ENCODE measurements at places on chromosomes 3 and 15. TPM values are rescaled to one million over a fixed set of nuclear protein-coding genes. Genes with fewer than 3 reads are reported as not detected.

- no peak for DNase-seq
Observed at GRCh38 chr15:53875139-53875538, 103.1 kb upstream of the UNC13C start.

DNA sequence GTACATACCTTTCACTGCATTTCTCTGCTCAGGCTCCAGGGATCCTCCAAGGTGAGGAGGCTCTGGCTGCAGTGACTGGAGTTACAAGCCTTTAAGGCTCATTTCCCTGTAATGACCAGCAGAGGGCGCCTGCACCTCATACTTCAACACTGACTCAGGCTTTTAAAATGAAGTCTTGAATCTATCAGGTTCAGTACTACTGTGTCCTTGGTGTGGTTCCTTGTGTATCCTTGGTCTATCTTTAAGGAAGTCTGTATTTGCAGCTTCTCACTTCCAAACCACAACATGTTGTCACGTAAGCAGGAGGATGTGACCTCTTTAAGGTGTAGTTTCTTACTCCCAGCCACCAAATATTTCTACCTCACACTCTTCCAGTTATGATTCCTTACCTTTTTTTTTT lies 122.5 kb upstream of the ZBED2 start:
- peak; percentile 59 for DNase-seq

- DNase-seq: no peak
Observed at GRCh38 chr3:79012946-79013362, 754.8 kb downstream of the ROBO1 start.

NR1I2 gene
- 0.41 TPM for total RNA-seq

DNA sequence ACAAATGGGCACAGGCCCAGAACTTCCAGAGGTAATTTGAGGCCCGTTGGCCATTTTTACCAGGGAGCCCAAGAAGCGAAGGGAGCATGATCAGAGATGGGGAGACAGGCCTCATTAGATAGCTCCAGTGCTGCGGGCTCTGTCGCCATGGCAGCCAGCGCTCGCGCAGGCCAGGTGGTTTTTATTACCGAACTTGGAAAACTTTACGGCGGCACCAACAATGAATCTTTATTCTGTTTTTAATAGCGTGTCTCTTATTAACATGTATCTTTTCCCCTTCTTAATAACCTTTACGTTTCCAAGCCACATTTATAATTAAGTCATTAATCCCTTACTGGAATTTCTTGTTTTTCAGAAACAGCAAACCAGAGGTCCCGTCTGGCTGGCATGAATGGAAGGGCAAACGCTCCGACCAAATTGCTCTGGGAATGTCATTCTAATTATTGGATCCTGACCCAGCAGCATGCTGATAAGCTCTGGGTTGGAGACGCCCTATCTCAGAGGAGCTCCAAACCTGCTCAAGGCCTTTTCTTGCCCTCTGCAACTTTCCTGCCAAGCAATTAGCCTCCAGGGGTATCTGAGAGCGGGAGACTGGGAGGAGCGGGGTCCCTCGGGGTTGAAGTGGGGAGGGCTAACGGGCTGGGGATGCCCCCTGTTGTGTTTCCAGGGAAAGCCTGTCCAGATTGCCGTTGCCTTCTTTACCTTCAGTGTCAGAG lies 256.4 kb downstream of the TLE3 start:
- DNase-seq: no peak

DNA sequence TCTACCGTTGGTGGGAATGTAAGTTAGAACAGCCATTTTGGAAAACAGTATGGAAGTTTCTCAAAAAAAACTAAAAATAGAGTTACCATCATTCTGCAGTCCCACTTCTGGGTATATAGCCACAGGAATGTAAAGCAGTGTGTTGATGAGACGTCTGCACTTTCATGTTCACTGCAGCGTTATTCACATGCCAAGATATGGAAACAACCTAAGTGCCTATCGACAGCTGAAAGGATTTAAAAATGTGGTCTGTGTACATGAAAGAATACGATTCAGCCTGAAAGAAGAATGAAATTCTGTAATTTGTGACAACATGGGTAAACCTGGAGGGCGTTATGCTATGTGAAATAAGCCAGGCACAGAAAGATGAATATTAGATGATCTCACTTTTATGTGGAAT lies 157.7 kb downstream of the THSD4 start:
- DNase-seq: no peak

IL17RE gene
- total RNA-seq: 0.61 TPM

DNA sequence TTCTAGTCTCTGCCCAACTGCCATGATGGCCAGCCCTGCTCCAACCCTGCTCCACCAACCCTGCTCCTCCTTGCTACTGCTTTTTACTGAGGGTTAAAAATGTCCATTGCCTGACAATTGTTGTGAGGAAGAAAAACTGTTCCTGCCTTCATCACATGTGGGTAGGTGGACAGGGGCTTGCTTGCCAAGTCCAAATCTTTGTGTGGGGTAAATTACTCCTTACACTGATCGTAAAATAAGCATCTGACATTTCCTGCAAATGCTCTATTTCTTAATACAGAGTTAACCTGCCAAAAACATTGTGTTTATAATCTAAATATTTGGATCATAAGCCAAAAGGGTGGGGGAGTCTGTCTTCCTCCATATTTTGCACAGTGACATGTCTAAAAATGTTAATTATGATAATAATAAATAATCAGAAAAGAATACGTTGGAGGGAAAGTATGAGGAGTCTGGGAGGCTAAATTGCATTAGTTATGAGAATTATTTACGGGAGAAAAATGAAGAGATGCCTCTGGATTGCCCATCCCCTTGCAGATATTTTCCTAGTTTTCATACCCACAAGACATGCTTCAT lies 242.5 kb upstream of the TBL1XR1 start:
- no peak for DNase-seq

ZNF385D gene
- not detected for total RNA-seq

DNA sequence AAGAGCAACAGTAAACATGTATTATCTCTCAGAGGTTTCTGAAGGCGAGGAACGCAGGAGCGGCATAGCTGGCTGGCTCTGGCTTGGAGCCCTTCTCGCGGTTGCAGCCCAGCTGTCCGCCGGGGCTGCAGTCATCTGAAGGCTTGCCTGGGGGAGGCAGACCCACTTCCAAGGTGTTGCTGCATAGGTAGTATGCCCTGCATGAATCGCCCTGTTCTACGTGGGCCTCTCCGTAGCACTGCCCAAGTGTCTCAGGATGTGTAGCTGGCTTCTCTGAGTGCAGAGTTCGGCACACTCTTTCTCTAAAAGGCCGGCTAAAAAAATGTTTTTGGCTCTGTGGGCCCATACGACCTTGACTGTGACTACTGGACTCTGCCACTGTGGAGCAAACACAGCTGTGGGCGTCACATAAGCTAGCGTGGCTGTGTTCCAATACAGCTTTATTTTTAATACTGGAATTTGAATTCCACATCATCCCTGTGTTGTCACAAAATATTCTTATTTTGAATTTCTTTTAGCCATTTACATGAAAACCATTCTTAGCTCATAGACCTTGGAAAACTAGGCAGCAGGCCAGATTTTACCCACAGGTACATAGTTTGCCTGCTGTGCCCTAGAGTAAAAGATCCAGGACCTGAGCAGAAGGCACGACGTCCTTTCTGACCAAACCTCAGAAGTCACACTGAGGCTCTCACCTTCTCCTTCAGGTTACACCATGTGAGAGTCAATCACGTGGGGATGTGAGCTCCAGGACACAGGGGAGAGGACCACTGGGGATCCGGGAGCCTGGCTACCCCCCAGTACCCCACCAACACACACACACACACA lies 55.9 kb downstream of the PGPEP1L start:
- DNase-seq: no peak

DNA sequence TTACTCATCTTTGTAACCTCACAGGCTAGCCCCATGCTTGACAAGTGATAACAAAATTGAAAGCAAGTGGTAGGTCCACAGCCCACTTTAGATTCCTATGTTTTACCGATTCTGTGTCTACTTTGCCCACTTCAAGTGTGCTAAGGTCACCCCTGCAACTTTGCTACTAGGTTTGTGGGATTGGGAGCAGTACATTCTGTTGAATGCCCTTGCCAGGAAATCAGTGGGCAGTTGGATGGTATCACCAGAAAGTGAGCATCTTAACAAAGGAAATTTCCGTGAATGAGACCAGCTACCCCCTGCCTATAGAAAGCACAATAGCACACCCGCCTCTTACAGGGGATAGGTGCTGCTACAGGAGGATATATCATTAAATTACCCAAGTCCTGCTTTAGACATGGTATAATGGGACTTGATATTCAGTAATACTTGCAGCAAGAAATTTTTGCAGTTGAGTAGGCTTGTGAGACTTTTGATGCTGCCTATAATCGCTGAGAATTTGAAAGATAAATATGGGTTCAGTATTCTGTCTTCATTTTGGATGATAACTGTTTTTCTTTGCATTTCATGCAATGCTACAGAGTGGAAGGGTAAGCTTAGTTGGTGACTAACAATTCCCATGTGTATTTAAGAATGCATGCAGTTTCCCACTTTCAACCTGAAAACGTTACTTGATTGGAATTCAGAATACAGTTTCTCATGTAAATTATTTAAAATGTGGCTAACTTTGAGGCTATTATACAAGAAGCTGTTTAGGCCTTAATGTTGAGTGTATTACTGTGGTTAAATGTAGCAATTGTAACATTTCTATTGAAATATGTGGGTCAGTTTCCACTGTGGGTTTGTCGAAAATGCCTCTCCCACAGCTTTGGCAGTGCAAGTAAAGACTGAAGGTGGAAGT lies 9.5 kb downstream of the EBLN2 start:
- no peak for DNase-seq

DNA sequence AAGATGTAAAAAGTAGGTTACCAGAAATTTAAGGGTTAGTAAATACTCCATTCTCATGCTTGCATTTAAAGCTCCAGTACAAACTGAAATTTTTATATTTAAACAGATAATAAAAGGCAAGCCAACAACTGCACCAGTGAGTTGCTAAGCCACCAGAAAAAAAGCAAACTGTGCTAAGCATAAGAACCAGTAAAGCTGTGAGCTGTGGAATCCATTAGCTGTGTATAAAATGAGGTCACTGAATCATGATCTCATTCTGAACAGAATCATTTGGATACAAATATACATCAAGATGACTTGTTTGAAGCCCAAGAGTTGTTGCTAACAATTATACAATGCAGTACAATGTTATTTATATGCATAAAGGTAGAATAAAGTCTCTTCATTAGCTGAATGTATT lies 1312.2 kb downstream of the SI start:
- DNase-seq: no peak

AMT gene
- 0.81 TPM for total RNA-seq

TTLL13 gene
- total RNA-seq: 0.95 TPM

- DNase-seq: no peak
Observed at GRCh38 chr15:25688166-25688565, 175.0 kb downstream of the ATP10A start.

DNA sequence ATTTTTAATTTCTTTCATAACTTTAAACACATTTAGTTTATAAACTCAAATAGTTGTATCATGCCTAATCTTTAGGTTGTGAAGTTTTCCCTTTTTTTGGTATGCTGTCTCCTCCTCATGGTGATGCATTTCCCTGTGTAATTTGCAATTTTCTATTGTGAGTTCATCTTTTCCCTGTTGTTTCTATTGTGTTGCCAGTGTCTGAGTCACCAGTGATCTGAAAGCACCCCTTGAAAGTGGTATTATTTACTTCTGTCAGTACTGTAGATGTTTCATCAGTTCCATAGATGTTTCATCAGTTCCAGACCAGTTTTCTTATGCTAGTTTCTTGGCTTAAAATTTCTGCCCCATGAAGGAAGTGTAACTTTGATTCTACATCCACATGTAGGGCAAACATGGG lies 80.6 kb downstream of the OXSM start:
- DNase-seq: no peak

GRCh38 chr3:58266577-58266976 lies 29.0 kb downstream of the ABHD6 start:
- no peak for DNase-seq

RIOX2 gene
- total RNA-seq: 61.3 TPM

DNA sequence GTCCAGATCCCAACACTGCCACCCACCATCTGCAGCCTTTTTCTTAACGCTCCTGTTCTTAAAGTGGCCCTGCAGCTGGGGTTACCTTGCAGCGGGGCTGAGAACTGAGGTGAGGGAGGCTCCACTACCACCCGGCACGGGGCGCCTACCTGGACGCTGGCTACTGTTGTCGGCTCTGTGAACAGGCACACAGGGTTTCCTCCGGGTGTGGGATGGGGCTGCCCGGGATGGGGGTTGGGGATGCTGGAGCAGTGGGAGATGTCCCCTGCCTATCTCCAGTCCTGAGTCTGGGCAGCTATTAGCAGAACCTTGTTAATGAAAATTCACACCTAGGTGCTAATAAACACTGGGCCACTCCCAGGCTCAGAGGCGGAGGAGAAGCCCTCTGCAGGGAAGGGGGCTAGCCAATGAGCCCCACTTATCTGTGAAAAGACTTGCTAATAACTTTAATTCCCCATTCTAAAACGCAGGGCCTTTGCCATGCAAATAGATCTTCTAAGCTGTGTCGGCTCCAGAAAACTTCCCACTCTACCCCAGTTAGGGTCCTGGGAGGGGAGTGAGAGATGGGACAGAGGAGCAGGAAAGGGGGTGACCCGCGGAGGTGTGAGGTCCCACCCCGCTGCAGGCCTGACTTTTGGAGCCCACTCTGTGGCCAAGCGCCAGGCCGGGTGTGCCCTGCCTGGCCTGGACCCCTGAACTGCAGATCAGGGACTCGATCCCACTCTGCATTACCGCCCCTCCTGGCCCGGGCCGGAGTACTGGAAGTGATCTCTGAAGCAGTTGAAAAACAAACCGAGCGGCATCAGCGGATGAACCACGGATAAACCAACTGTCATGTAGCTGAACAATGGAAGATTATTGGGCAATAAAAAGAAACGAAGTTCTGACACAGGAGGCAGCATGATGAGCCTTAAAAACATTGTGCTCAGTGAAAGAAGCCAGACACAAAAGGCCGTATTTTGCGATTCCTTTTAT lies 3.1 kb downstream of the MESP1 start:
- no peak for DNase-seq

GPR62 gene
- not detected for total RNA-seq

GRCh38 chr15:90046289-90046688 lies 45.2 kb downstream of the ZNF710 start:
- no peak for DNase-seq

DNA sequence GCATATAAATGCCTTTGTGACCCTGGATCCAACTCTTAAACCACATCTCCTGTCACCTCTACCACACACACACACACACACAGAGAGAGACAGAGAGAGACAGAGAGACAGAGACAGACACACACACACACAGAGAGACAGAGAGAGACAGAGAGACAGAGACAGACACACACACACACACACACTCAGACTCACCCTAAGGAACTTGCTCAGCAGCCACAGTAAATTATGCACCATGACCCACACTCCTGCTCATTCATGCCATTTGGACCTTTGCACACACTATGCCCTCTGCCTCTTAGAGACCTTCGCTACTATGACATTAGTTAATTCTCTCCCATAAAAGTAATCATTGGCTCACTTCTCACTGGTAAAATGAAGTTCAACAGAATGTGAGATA lies 275.7 kb downstream of the ADAMTSL3 start:
- no peak for DNase-seq

FBXO40 gene
- total RNA-seq: not detected

ATP13A5 gene
- total RNA-seq: not detected

DNA sequence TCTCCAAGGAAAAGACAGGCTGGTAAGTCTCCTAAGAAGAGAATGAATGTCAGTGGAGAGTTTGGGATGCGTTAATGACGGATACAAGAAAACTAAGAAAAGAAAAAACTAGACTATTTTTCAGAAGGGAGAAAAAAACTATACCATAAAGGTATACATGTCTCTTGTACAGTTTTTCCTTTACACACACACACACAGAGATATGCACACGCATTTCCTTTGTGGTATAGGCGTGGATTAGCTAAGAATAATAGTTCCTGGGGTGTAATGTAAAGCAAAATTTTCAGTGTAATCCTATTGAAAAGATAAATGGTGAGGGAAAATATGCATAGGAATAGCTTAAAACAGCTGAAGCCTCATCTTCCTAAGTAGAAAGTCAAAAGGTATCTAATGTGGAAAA lies 36.3 kb downstream of the GABPB1 start:
- DNase-seq: no peak
